ENCODE measurements at places on chromosomes 5 and 9. TPM values are rescaled to one million over a fixed set of nuclear protein-coding genes. Genes with fewer than 3 reads are reported as not detected.
A peak's percentile ranks its signal among the peaks of the same experiment; 100 is the strongest.

Gene SPEF2
- total RNA-seq = 10.0 TPM

Gene PIP5KL1
- total RNA-seq = 1.4 TPM

Gene PLEKHG4B
- total RNA-seq = not detected

Gene MARCHF3
- total RNA-seq = 1.9 TPM

Gene OLFM1
- total RNA-seq = 0.37 TPM

Gene TIMD4
- total RNA-seq = 5.5 TPM

Gene DBH
- total RNA-seq = not detected

DNA sequence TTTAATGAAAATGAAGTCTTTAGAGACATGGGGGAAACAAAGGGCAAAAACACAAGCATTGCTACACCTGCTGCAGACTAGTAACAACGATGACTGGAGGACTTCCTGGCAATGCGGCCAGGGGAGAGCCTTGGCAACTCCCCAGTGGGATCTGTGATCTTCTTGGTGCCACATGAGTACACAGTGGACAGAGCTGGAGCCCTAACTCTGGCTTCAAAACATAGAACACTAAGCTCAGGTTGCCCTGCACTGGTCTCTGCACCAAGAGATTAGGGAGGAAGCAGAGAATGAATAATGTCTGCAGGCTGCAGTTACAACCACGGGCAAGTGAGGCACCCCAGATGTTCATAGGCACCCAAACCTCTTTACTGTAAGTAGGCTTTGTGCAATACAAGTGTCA is 91.1 kb downstream of the MRPS27 start:
- peaks cover 76% of the 10 kb centered on the region for H3K36me3 ChIP-seq
- H3K27me3 ChIP-seq = peaks cover 16% of the 10 kb centered on the region
- no peak overlapping the region for H3K27ac ChIP-seq
- peaks cover 22% of the 10 kb centered on the region for H3K4me1 ChIP-seq
- no peak for DNase-seq

- no peaks in the 10 kb centered on the region for H3K36me3 ChIP-seq
- H3K4me3 ChIP-seq = no peak overlapping the region
- H3K4me1 ChIP-seq = no peaks in the 10 kb centered on the region
- no peak overlapping the region for H3K27ac ChIP-seq
- H3K27me3 ChIP-seq = no peaks in the 10 kb centered on the region
These were observed 94.2 kb upstream of the RUSC2 start for GRCh38 chr9:35395706-35396101.

DNA sequence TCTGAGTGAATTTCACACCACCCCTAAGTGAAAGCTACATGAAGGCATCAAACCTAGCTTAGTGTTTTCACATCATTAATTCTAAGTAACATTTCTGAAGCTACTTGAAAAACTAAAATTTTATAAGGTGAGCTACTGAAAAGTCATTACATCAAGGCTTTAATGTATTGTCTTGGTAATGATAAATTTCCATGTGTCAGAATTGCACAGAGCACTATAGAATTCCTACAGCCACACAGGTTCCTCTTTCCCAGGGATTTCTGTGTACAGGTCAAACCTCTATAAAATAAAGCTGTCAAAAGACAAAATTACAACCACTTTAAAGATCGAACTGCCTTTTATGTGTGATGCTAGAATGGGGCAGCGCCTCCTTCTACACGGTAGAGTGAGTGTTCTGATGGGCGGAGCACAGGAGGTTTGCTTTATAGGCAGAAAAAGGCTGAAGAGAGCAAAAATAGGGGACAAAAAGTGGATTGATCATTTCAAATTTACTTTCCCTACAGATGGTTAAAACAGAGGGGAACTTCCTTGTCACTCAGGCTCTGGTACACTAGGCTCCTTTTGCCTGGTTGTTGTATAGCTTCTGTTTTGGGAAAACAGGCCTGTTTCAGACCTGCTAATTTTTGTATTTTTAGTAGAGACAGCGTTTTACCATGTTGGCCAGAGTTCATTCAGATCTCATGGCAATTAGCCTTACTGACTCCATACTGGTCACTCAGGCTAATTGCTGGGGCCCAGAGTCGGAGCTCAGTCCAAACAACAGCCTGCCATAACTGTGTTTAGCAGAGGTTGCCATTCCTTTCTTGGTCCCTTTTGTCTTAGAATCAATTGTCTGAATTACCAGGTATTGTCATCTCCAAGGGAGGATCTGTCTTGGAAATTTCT is 102.5 kb upstream of the BASP1 start:
- H3K4me1 ChIP-seq = peaks cover 6% of the 10 kb centered on the region
- H3K36me3 ChIP-seq = no peaks in the 10 kb centered on the region
- no peaks in the 10 kb centered on the region for H3K27me3 ChIP-seq
- no peak overlapping the region for H3K27ac ChIP-seq
- no peak overlapping the region for H3K4me3 ChIP-seq

DNA sequence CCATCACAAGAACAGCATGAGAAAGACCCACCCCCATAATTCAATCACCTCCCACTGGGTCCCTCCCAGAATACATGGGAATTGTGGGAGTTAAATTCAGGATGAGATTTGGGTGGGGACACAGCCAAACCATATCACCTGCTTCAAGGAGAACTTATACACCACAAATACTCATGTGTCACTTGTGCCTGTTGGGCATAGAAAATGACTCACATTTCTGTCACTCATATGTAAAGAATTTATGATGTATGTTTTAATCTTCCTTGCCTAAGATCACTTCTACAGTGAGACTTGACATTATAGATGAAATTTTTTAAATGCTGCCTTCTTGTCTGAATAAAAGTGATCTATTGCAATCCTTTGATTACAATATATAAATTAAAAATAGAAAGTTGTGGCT is 23.0 kb upstream of the PRDM6 start:
- H3K36me3 ChIP-seq = no peaks in the 10 kb centered on the region
- H3K4me3 ChIP-seq = no peak overlapping the region
- H3K27ac ChIP-seq = no peak overlapping the region
- H3K27me3 ChIP-seq = peaks cover 4% of the 10 kb centered on the region
- no peak for DNase-seq

GRCh38 chr9:126327006-126327713 is 531 bp downstream of the MVB12B start:
- H3K27me3 ChIP-seq = peaks cover 65% of the 10 kb centered on the region
- peak overlapping the region; percentile 61 for H3K4me3 ChIP-seq
- H3K4me1 ChIP-seq = peaks cover 4% of the 10 kb centered on the region
- H3K36me3 ChIP-seq = peaks cover 3% of the 10 kb centered on the region
- H3K27ac ChIP-seq = no peak overlapping the region

GRCh38 chr5:75756981-75757380 is 39.7 kb upstream of the POC5 start:
- no peak overlapping the region for H3K4me3 ChIP-seq
- H3K4me1 ChIP-seq = no peaks in the 10 kb centered on the region
- H3K27ac ChIP-seq = no peak overlapping the region
- no peaks in the 10 kb centered on the region for H3K36me3 ChIP-seq
- peaks cover 17% of the 10 kb centered on the region for H3K27me3 ChIP-seq
- DNase-seq = no peak

GRCh38 chr9:121328876-121329681 is 41.0 kb downstream of the STOM start:
- H3K27me3 ChIP-seq = no peaks in the 10 kb centered on the region
- H3K4me1 ChIP-seq = no peaks in the 10 kb centered on the region
- no peak for DNase-seq
- H3K4me3 ChIP-seq = no peak overlapping the region

DNA sequence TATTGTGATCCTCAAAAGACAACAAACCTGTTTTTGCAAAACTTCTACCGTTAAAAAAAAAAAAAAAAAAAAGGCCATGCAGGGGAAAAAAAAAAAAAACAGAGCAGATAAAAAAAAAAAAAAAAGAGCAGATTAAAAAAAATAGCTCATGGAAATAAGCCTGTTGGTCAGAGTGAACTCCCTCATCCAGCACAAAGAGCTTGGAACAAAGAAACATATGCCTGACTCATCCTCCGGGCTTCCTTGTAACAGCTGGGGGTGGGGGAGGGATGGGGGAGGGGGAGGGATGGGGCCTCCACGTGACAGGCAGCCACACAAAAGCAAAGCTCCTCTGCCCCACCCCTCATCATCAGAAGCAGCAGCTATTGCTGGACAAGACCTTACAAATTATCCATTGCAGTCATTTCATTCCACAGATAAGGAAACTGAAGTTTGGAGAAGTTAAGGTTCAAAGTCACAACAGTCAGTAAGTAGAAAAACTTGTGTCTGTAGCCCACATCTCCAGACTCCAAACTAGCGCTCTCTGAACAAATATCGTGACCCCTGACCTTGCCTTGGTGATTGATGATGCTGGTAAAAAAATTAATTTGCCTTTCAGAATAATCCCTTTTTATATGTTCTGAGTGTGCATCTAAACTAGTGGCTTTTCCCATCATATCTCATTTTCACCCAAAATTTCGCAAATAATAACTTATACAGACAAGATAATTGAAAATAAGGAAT is 38.9 kb downstream of the SLC35D2 start:
- no peak for DNase-seq
- H3K4me3 ChIP-seq = no peak overlapping the region
- no peaks in the 10 kb centered on the region for H3K36me3 ChIP-seq
- H3K27ac ChIP-seq = no peak overlapping the region

DNA sequence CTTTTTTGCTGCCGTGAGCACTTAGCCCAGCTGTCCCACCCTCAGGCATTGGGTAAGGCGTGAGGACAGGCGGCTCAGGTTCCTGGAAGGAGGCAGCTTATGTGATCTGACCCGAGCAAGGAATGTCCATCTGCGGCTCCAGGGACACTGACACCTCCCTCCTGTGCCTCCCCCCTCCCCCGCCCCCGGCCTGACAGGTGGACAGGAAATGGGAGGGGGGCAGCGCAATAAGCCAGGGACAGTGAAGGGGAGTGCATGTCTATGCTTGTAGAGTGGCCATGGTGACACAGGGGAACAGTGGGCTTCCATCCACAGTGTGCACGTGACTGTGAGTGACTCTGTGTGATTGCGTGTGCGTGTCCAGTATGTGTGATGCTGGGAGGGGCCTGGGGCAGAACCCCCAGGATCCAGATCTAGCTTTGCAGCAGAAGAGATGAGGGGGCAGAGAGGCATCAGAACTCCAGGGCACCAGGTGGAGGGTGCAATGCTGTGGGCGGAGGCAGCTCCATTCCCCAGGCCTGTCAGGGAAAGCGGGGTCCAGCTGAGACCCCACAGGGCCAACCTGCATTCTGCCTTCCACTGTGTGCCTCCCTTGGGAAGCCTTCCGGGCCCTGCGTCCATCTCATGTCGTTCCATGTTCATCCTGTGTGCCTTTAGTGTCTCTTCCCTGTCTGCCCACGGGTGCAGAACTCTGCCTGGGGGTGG is 30.5 kb downstream of the CNTFR start:
- H3K36me3 ChIP-seq = no peaks in the 10 kb centered on the region
- DNase-seq = no peak
- no peaks in the 10 kb centered on the region for H3K4me1 ChIP-seq
- no peak overlapping the region for H3K4me3 ChIP-seq
- H3K27me3 ChIP-seq = peaks cover 18% of the 10 kb centered on the region

- H3K36me3 ChIP-seq = peaks cover 7% of the 10 kb centered on the region
- peak overlapping the region; percentile 94 for H3K27ac ChIP-seq
- DNase-seq = peak; percentile 61
- H3K4me3 ChIP-seq = peak overlapping the region; percentile 97
- H3K27me3 ChIP-seq = no peaks in the 10 kb centered on the region
These were observed 1.9 kb downstream of the JADE2 start for GRCh38 chr5:134527156-134527960.

DNA sequence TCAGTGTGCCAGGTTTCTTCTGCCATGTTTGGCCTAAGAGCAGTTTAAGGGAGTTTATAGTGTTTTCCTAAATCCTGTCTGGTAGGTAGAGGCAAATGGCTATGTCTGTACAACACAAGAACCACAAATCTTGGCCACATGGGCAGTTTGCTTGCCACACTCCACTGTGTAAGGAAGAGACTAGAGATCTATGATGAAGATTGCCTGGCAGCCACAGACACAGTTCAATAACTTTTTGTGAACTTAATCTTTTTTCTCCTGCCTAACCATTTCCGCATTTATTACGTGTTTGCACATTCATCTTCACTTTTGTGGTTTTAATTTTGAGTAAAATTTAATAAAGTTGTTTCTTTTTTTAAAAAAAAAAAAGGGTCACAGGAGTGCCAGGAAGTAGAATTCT is 5.8 kb downstream of the MFAP3 start:
- H3K27ac ChIP-seq = no peak overlapping the region
- no peak overlapping the region for H3K4me3 ChIP-seq
- peaks cover 21% of the 10 kb centered on the region for H3K36me3 ChIP-seq
- no peak for DNase-seq
- H3K27me3 ChIP-seq = no peaks in the 10 kb centered on the region

- H3K36me3 ChIP-seq = no peaks in the 10 kb centered on the region
- no peak for DNase-seq
- H3K4me3 ChIP-seq = no peak overlapping the region
- H3K27ac ChIP-seq = no peak overlapping the region
These were observed 77.7 kb upstream of the NFIB start for GRCh38 chr9:14391620-14392019.

DNA sequence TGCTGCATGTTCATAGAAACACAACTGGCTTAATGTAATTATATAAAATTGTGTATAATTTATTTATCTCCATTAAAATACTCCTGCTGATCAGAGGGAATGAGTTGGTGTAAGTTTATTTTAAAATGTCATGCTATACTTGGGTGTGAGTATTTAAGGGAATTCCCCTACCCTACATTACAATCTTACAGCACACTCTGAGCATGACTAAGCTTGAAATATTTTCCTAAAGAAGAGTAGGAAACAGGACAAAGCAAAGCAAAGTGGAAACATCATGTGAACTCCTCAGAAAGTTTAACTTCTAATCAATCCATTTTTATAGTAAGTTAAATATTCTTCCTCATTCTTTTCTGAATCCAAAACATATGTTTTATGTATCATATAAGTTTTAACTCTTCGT is 1271.3 kb downstream of the EFNA5 start:
- no peak overlapping the region for H3K4me3 ChIP-seq
- no peak overlapping the region for H3K27ac ChIP-seq
- no peaks in the 10 kb centered on the region for H3K36me3 ChIP-seq
- no peak for DNase-seq

- H3K27me3 ChIP-seq = peaks cover 4% of the 10 kb centered on the region
- H3K36me3 ChIP-seq = peaks cover 23% of the 10 kb centered on the region
- peaks cover 31% of the 10 kb centered on the region for H3K4me1 ChIP-seq
- DNase-seq = no peak
- no peak overlapping the region for H3K27ac ChIP-seq
These were observed 38.5 kb downstream of the SLC22A5 start for GRCh38 chr5:132407970-132408369.

- no peaks in the 10 kb centered on the region for H3K27me3 ChIP-seq
- no peak overlapping the region for H3K27ac ChIP-seq
- no peak for DNase-seq
- no peak overlapping the region for H3K4me3 ChIP-seq
- no peaks in the 10 kb centered on the region for H3K36me3 ChIP-seq
These were observed 199.8 kb downstream of the GDNF start for GRCh38 chr5:37640088-37640487.

- DNase-seq = no peak
- H3K27me3 ChIP-seq = peaks cover 4% of the 10 kb centered on the region
- no peaks in the 10 kb centered on the region for H3K4me1 ChIP-seq
- H3K4me3 ChIP-seq = no peak overlapping the region
- H3K27ac ChIP-seq = no peak overlapping the region
- H3K36me3 ChIP-seq = no peaks in the 10 kb centered on the region
These were observed 16.0 kb downstream of the FIBCD1 start for GRCh38 chr9:130922893-130923610.

- peaks cover 4% of the 10 kb centered on the region for H3K36me3 ChIP-seq
- no peak for DNase-seq
- no peak overlapping the region for H3K27ac ChIP-seq
These were observed 4.2 kb downstream of the MYORG start for GRCh38 chr9:34372467-34373011.

- DNase-seq = no peak
- H3K4me3 ChIP-seq = peak overlapping the region; percentile 41
- peaks cover 82% of the 10 kb centered on the region for H3K4me1 ChIP-seq
- H3K36me3 ChIP-seq = peaks cover 41% of the 10 kb centered on the region
- peak overlapping the region; percentile 82 for H3K27ac ChIP-seq
These were observed 67.6 kb downstream of the ANKRD33B start for GRCh38 chr5:10631316-10631996.

Measured in activated T-helper 2 cell treated with anti-CD3 and anti-CD28 coated beads, Interferon-gamma antibody, Interleukin-2, Interleukin-4, amounts not matched to agents 10 μg/mL and 5 μg/mL and 100 μg/mL, durations not matched to agents 14 hours and 24 hours and 36 hours (primary cell).